ENCODE measurements at places on chromosomes 4 and X.

DNA sequence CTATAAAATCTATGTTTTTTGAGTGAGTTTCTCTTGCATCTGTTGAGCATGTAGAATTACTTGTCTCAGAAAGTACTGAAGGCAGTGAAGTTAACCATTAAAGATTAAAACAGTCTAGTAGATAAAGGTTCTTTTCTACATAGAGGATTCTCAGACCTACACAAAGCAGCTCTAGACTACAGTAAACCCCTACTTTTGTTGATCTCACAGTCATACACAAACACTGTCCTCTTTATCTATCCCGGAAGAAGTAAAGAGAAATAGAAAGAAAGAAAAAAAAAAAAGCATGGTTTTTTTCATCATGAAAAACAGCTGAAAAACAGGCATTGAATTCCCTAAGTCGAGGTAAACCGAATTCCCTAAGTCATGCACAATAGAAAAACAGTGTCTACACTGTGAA is 58.6 kb downstream of the COL25A1 start:
- DNase-seq = no peak

DNA sequence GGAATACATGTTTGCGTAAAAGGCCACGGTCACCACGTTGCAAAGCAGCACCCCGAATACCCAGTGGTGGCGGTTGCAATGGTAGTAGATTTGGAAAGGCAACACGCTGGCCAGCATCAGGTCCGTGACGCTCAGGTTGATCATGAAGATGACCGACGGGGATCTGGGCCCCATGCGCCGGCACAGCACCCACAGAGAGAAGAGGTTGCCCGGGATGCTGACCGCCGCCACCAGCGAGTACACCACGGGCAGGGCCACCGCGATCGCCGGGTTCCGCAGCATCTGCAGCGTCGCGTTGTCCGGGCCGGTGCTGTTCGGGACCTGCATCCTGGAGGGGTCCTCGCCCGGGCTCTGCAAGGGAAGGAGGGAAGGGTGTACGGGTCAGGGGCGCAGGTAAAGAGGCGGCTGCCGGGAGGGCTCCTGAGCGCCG is 13.5 kb upstream of the ASMTL start:
- no peak for DNase-seq

GRCh38 chr4:123449362-123449761 is 52.8 kb downstream of the SPRY1 start:
- DNase-seq = no peak

- peak; percentile 13 for DNase-seq
Measured at GRCh38 chrX:11103006-11103405, 8.1 kb upstream of the HCCS start.

All from GM10248 (cell line).